ENCODE measurements at places on chromosomes 16 and 17.
A peak's percentile ranks its signal among the peaks of the same experiment; 100 is the strongest.

DNA sequence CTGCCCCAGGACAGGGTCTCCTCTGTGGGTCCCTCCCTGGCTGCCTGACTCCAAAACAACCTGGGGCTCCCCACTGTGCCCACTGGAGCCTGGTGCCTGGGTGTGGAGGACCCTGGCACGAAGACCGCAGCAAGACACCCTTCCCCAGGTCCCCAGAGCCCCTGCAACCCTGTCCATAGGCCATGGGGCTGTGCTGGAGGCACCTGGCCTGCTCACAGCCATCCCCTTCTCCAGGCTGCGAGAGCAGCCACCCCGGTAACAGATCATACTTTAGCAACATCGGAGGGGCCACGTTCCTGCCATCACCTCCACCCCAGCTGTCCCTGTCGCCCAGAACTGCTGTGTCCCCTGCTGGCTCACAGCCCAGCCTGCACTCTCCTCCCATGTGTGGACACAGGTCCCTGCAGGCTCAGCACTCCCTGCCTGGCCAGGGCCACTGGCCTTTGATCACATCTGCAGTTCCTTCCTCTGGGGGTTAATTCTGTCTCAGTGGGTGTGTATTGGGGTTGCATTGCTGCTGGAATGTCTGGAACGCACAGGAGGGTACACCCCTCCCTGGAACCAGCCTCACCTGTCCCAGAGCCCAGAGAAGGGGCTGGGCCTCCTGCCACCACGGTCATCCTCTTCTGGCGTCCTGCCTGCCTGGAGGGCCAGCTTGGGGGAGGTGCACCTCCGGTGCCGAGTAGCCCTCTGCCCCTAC, 12.2 kb downstream of the PPL start:
- no peak for DNase-seq

- DNase-seq = no peak
These were observed 21.5 kb downstream of the HSD17B2 start for GRCh38 chr16:82056550-82056896.

DNA sequence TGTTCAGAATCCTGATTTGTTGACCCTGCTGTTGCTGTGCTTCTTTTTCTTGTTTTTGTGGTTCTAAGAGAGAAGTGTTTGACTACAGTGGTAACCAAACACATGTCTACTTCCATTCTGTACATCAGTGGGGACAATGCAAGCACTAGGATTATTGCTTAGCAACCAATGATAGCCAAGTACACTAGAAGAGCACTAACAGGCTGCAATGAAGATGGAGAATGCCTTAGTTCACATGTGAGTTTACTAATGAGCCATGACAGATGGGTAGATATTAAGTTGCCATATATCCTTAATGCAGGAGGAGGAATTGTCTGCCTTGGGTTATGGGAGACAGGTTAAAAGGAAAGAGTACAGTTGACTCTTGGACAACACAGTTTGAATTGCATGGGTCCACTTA, 8.3 kb downstream of the EFCAB5 start:
- no peak for DNase-seq

DNA sequence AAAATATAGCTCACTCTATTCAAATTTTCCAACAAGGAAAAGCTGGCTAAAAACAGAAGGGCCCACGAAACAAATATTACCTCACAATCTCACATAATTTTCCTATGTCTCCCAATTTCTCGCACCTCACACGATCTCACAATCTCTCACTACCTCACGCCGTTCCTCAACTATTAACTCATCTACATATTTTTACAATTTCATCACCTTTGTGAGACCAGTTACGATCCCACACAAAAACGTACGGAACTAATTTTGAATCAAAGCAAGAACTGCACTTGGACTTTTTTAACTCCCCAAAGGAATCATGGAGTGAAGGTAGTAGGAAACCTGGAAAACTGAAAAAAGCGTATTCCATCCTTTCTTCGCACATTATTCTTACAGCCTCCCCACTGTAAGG, 1.1 kb downstream of the CBX1 start:
- DNase-seq = no peak

GRCh38 chr17:70207184-70207583, 37.9 kb downstream of the KCNJ2 start:
- DNase-seq = no peak

DNA sequence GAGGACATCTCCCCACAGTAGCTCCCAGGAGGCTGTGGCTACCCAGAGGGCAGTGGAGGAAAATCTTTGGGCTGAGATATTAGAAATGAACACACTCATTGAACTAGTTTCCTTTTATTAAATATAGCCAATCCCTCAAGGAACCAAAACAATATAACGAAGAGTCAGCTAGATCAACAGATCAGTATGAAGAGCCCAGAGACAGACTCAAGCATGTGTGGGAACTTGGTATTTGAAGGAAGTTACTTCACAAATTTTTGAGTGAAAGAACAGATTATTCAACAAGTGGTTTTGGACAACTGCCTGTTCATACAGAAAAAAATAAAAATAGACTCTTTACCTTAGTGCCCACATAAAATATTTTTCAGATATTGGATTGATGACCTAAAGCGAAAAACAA, 183.6 kb upstream of the PMFBP1 start:
- DNase-seq = no peak

GRCh38 chr16:27993587-27993986, 69.9 kb downstream of the GSG1L start:
- DNase-seq = no peak

DNA sequence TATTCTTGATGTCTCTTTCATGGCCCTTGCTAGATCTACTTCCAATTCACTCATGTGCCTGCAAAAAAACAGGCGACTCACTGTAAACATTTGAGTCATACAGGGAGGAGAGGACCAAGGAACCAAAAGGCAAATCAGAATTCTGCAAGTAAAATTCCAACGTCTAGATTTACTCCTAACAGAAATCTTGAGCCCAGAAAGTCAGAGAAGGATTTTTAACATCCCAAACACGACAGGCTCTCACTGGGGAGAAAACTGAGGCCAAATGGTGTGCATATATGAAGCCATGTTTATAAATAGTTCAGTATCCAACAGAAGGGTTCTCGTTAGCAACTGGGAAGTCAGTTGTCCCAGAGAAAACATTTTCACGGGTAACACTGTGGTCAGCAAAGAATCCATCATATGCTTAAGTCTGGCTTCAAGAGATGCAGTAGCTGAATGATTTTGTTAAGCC, 40.1 kb downstream of the LITAF start:
- DNase-seq = no peak

DNA sequence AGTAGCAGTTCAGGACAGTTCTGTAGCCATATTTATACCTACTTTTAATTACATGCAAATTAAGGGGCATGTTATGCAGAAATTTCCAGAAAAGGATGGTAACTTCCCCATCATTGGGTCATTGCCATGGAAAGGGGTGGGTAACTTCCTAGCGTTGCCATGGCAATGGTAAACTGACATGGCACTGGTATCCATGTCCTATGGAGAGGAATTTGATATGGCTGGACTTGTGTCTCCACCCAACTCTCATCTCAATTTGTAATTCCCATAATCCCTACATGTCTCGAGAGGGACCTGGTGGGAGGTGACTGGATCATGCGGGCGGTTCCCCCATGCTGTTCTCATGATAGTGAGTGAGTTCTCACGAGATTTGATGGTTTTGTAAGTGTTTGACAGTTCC, 35.6 kb upstream of the CACNG4 start:
- no peak for DNase-seq

- no peak for DNase-seq
These were observed 17.8 kb downstream of the HNF1B start for GRCh38 chr17:37726891-37727675.

- DNase-seq = no peak
These were observed 70.6 kb downstream of the BCAS3 start for GRCh38 chr17:60748204-60748603.

DNA sequence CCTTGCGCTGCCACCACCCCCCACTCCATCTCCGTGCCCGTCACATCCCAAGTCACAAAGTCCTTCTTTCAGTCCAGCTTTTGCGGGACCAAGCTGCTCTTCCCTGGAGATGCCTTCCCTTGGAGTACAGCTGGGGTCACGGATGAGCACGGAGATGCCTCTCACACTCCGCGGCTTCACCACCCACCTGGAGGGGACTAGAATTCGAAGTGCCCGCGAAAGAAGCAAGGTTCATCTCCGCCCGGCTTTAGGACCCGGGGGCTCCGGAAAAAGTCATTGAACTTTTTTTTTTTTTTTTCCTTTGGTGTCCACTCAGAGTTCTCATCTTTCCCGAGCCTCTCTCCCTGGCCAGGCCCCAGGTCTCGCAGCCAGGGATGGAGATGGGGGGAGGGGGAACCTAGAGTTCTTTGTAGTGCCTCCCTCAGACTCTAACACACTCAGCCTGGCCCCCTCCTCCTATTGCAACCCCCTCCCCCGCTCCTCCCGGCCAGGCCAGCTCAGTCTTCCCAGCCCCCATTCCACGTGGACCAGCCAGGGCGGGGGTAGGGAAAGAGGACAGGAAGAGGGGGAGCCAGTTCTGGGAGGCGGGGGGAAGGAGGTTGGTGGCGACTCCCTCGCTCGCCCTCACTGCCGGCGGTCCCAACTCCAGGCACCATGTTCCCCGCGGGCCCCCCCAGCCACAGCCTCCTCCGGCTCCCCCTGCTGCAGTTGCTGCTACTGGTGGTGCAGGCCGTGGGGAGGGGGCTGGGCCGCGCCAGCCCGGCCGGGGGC, at the start of gene FKBP10:
Gene FKBP10, plus strand, starts transcription at position 624 of the 771 bp plus-strand sequence. Its CDS starts 31 bp downstream, at position 655.
- peak; percentile 90 for DNase-seq

DNA sequence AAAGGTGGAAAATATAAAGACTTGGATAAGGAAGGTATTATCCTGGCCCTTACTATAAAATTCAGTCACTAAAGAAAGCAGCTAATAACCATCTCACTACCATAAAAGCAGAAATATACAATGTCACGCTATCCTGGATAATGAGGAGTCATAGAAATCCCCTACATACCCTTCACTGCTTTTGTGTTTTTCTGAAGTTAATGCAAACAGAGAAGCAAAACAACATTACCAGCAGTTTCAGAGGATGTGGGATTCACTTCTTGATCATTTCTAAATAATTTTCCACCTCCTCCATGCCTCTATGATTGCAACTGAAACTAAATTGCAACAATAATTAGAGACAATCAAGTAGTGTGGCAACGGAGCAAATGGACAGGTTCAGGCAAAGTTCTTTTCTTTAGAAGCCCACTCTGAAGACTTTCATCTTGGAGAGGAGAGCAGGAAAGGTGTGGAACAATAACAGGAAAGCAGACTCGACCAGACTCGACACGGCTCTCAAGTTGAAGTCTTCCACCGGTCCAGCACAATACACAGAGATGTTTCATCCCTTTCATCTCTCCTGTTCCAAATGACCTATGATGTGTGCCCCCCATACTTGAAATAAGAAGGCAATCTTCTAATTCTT, 10.2 kb downstream of the CYTH1 start:
- no peak for DNase-seq

- DNase-seq = peak; percentile 48
These were observed 6.5 kb downstream of the CACNA1H start for GRCh38 chr16:1159325-1159972.

GRCh38 chr16:31695667-31696066, 168.0 kb downstream of the AHSP start:
- DNase-seq = no peak

GRCh38 chr17:53837131-53837530, 14.4 kb downstream of the KIF2B start:
- no peak for DNase-seq

DNA sequence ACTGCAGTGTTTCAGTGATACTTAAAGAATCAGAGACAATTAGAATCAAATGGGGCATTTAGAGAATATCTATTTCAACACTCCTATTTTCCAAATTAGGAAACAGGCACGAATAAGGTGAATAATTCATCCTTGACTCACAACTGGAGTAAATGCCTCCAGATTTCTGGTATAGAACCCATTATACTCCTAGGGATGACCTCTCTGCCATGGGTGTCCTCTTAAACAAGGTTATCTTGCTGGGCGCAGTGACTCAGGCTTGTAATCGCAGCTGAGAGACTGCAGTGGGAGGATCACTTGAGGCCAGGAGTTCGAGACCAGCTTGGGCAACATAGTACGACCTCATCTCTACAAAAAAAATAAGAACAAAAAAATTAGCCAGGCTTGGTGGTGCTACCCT, 139.8 kb upstream of the ELAC2 start:
- DNase-seq = no peak

DNA sequence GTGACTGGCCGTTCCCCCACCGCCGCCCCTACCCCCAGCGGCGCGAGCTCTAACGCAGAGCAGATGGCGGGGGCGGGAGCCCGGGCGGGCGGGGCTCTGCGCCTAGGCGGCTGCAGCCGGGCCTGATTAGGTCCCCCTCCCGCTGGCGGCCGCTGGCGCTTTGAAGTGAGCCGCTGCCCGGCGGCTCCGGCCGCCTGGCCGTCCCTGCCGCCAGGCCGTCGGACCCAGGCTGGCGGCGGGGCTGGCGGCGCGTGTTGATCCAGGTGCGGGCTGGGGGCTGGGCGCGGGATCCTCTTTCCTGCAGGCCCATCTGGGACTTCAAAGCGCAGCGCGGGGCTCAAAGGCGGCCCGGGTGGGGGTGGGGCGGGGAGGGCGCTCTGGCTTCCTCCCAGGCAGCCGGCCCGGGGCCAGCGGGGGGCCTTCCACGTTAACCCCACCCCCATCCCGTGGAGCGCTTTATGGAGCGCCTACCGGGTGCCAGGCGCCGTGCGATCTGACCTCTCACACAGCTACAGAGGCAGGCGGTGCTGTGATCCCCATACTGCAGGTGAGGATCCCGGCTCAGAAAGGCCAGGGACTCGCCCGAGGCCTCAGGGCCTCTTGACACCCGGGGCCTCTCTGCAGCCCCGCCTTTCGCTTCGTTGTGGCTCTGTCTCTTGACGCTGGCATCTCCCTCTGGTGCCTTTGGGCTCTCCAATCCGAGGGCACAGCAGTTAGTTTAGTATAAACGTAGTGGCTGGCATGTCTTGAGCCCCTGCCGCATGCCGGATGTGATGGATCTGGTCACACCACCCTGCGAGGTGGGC, 80.0 kb upstream of the NKD1 start:
- DNase-seq = peak; percentile 83

- no peak for DNase-seq
These were observed 8.8 kb upstream of the CNOT1 start for GRCh38 chr16:58638148-58639036.

DNA sequence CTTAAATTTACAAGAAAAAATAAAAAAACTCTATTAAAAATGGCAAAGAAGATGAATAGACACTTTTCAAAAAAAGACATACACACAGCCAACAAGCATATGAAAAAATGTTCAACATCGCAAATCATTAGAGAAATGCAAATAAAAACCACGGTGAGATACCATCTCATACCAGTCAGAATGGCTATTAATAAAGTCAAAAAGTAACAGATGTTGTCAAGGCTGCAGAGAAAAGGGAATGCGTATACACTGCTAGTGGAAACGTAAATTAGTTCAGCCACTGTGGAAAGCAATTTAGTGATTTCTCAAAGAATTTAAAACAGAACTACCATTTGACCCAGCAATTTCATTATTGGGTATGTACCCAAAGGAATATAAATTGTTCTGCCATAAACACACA, 31.4 kb downstream of the CAPNS2 start:
- DNase-seq = no peak

DNA sequence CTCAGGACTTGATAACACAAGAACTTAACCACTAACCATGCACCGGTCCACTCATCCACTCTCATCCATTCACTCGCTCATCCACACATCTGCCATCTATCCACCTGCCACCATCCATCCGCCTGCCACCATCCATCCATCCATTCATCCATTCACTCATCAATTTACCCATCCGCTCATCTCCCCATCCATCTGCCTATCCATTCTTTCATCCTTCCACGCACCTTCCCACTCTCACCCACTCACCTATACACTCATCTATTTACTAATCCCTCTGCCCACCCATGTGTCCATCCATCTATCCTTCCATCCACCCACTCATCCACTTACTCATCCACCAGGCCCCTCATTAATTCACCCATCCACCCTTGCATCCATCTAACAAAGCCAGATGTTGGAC, 131.0 kb downstream of the MRM1 start:
- no peak for DNase-seq

All from nephron progenitor cell (in vitro differentiated cells).